HFFc6 (cell line): ENCODE measurements at places on chromosomes 7 and 10.

DNA sequence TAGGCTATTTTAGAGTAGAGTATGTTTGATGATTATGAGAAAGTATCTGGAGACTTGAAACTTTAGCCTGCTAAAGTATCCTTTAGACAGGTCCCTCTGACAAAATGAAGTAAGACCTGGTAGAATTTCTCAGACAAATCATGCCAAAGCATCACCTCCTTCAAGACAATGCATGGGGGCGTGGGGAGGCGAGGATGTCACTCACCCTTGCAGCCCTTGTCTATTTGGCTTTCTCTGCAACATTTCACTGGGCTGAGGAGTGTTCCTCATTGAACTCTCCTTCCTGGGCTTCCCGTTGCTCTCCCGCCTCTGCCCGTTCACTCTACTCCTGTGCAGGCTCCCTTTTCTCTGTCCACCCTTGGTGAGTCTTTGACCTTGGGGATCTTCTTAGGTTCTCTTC is 98.5 kb downstream of the JAZF1 start:
- no peak for DNase-seq

- DNase-seq: no peak
These were observed 201.0 kb upstream of the LYZL2 start for GRCh38 chr10:30830315-30831230.

GRCh38 chr7:152608656-152609055 is 67.3 kb downstream of the XRCC2 start:
- no peak for DNase-seq

GRCh38 chr10:3452173-3452626 is 279.6 kb upstream of the PITRM1 start:
- DNase-seq: peak; percentile 94

DNA sequence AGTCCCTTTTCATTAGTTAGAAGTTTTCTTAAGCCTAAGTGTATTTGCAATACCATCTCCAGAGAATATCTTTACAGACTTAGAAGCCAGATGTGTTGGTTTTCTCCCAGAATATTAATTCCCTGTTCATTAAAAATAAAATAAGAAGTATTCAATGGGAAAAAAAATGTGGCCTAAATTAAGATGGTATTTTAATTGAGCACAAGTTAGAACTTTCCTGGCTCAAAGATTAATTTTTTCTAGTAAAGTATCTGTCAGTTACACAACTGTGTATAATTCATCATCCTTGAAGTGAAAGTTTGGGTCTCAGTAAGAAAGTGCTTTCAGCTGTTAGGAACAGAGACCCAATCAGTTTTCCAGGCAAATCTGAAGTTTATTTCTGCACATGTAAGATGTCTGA is 1179.5 kb upstream of the C7orf33 start:
- DNase-seq: no peak
